ENCODE measurements at places on chromosomes 12 and 14.
A peak's percentile ranks its signal among the peaks of the same experiment; 100 is the strongest.

DNA sequence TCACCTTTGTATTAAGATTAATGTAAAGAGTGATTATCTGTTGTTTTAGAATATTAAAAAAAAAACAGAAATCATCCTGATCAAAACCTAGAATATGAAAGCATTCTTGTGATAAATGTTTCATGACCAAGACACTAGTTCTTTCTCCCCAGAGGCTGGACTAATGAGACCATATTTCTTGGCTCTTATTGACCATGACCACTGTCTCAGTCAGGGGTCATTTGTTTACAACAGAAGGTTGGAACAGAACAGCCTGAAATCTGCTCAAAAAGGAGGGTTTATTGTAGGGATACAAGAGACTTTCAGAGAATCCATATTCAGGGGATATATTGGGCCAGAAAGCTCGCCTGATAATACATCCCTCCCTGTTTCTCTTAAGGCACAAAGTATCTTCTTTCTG lies 87.7 kb downstream of the TMEM30B start:
- DNase-seq = no peak

GRCh38 chr12:54228471-54228870 lies 39.7 kb upstream of the SMUG1 start:
- no peak for DNase-seq

GRCh38 chr12:14612898-14613445 lies 45.3 kb upstream of the PLBD1 start:
- DNase-seq = no peak

GRCh38 chr12:1995205-1995896 lies 8.9 kb downstream of the DCP1B start:
- no peak for DNase-seq

DNA sequence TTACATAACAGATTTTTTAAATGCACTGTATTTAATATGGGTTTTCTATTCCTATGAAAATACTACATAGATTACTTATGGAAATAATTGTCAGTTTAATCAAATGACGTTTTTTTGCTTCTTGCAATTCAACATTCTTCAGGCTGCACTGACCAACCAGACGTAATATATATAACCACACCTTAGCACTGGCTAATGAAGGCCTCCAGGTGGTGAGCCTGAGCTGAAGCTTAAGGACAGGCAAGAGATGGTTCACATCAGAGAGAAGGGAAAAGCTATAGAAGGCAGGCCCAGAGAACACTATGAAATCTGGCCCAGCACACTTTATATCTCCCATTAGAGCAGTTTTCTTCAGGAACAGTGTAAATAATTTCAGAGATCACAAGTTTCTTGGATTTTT lies 2.8 kb upstream of the MDGA2 start:
- no peak for DNase-seq

DNA sequence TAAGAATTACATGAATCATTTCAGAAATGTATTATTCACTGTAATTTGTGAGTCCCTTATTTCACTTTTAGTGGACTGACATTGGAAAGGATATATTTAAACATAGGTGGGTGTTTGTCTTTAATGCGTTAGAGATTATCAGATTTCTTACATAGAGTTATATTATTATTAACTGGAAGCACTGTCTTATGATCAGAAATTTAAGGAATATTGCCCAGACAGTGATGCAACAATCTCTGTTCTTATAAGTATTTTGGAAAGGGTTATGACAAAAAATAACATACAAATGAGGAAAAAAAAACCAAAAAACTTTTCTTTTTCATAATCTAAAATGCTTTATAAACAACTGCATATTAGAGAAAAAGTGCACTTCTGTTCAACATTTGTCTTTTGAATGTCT lies 836.6 kb downstream of the SLC6A15 start:
- DNase-seq = no peak

GRCh38 chr14:89336338-89336737 lies 80.7 kb downstream of the FOXN3 start:
- no peak for DNase-seq

GRCh38 chr14:99378782-99379214 lies 101.9 kb downstream of the SETD3 start:
- no peak for DNase-seq

DNA sequence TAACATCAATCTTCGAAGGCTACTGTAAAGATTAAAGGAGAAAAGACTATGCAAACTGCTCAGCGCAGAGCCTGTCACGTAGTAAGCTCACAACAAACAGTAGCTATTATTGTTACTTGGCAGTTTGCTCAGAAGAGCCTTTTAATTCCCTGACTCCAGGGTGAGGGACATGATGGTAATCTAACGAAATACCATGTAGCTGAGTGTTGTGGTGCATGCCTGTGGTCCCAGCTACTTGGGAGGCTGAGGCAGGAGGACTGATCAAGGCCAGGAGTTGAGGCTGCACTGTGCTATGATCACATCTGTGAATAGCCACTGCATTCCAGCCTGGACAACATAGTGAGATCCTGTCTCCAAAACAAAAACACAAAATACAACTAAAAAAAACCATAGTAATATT lies 22.8 kb downstream of the HEBP1 start:
- DNase-seq = no peak

GRCh38 chr12:30594509-30594908 lies 101.2 kb downstream of the IPO8 start:
- DNase-seq = no peak

DNA sequence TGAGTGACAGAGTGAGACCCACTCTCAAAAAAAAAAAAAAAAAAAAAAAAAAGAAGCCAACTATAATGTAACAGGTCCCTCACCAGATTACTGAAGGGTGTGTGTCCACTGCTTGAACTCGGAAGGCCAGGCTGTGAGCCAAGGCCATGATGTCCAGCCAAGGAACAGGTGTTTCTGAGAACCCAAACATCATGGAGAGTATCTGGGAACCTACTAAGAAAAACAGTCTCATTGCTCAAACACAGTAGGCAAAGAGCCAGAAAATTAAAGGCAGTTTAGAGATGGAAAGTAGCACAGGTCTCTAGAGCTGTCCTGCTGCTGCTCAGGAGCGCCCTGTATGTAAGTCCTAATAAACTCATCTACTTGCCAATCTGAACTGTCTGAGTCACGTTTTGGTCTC lies 12.5 kb upstream of the MAP4K5 start:
- no peak for DNase-seq

DNA sequence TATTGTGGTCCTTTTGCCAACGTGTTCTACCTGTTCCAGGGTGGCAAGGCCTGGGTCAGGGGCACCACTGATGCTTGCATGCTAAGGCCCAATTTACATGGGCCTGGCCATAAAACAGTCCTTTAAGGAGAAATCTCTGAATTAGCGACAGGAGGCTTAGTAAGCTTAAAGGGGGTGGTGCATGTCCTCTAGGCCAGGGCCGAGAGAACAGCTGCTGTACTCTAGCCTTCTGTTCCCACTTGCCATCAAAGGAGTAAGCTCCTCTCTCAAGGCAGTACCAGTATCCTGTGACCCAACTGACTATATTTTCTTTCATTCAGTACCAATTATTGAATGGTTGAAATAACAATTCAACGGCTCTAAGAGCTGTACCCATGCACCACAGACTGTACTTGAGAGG lies 67.7 kb upstream of the ZDHHC17 start:
- no peak for DNase-seq

DNA sequence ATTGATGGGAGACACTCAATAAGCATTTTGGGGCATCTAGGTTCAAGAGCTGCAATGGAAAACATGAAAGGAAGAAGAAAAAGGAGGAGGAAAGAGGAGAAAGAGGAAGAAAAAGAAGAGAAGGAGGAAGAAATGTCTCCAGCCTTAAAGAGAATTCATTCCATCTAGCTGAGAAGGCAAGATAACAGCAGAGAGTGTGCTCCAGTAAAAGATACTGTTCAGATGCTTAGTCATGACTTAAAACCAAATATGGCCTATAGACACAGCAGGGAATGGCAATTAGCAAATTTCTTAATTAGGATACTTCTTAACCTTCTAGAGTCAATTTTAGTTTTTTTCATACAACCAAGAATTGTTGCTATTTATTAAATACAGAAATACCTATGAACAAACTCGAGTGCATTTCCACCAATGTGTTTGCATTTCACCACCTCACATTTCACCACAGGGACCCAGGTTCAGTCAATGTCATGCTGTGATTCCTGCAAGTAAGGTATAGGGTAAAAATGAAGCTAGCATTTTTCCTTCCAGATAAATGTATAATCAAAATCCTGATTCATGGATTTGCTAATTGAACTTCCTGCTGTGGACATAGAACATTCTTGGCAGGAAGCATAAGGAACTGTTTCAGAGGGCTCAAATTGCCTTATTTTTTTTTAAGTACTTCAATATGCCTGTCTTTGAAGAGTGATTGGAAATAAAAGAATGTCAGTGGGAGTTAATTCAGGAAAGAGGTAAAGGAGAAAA lies 177.8 kb downstream of the RPS29 start:
- DNase-seq = no peak

DNA sequence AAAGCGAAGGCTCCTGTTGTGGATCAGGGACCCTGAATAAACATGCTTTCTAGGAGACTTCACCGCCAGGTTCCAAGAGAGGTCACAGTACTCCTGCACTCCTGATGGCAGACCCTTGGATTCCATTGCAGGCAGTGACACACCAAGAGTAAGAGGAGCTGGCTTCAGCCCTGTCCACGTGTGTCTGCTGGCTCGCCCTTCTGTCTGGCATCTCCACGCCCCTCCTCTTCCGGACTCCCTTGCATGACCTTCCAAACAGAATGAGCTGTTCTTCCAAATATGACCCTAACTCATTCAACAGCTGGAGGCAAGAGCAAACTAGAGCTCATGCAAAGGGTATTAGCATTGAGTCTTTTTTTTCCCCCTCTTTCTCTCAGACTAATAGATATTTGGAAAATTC lies 233.0 kb upstream of the PLEKHG7 start:
- no peak for DNase-seq

DNA sequence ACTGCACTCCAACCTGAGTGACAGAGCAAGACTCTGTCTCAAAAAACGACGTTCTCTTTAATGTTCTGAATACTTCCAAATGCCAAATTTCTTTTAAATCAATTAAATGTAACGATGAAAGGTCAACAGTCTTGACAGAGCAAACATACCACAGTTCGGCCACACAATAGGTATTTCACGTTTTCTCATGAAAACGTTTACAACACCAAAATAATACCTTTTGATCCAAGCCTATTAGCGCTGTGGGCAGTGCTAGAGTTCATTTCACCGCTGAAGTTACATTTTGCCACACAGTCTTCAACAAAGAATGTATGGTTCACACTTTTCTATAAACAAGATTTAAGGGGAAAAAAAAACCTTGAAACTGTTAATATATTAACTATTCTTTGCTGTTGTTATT lies 122.1 kb downstream of the MED13L start:
- no peak for DNase-seq

DNA sequence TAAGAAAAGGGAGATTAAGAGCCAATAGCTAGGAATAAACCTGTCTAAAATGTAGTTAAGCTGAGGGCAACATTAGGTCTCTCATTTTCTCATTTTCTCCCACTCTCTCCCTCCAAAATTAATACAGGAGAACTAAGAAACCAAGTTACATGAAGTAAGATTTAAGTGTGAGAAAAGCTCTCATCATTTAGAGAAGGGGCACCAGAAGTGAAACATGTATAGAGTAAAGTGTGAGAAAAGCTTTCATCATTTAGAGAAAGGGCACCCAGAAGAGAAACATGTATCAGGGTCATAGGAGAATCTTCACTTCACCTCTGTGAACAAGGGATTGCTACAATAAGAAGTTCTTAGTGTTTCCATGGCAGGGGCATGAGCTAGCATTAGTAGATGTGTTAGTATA lies 132.4 kb upstream of the CNTN1 start:
- DNase-seq = no peak

DNA sequence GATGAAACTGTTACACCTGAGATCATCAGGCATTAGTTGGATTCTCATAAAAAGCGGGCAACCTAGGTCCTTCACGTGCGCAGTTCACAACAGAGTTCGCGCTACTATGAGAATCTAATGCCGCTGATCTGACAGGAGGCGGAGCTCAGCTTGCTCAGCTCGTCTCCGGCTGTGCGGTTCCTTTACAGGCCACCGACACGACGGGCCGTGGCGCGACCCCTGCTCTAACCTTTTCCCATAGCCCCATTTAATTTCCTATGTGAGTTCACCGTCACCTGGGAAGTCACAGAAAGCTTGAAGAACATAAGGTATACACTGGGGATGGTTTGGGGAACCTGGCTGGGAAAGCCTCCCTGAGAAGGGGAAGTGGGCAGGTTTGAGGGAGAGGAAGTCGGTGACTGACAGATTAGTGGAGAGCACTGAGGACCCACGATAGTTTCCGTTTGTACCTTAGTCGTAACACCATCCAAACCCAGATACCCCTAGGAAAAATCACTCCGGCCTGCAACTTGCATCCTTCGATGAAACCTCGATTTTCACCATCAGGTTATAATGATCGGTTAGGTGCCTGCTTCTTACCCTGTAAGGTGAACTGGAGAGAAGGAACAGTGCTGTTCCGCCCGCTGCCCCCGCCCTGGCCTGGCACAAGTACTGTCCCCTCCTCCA lies 2.8 kb upstream of the AAAS start:
- peak; percentile 46 for DNase-seq

DNA sequence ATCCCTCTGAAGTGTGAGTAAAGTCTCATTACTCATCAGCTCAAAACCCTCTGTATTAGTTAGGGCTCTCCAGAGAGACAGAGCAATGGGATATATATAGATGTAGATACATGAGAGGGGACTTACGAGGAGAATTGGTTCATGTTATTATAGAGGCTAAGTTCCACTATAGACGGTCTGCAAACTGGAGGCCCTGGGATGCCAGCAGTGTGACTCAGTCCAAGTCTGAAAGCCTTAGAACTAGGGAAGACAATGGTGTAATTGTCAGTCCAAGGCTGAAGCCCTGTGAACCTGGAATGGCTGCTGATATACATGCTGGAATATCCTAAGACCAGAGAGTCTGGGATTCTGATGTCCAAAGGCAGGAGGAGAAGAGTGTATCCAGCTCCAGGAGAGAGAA lies 57.3 kb upstream of the CEP83 start:
- DNase-seq = no peak

GRCh38 chr14:59424341-59425071 lies 40.7 kb downstream of the GPR135 start:
- DNase-seq = no peak

DNA sequence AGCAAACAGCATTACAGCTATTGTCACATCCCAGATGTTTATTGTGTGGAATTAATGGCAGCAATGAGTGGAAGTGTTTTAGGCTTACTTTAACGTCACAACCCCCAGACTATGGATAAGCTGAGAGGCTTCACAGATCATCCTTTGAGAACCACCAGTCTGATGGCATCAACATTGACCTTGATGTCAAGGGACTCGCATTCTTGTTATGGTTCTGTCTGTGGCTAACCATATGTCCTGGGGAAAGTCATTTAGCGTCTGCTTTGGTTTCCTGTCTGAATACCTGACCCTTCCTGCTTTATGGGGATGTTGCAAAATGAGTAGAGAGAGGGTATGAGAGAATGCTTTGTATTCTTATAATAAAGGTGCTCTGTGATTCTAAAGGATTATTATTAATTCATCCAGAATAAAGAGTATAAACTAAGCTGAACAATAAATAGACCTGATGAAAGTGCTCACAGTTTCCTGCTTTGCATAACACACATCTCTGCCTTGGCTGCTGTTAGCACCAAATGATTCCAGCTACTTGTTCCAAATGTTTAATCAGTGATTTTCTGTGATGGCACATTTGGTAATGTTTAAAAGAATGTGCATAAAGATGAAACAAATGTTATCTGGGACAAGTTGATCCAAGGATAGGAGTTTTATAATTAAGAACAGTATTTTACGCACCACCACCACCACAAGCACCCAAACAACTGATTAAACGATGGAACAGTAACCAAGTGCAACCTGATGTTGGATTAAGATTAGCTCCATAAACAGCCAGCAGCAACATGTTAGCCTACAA lies 116.9 kb upstream of the LRIG3 start:
- no peak for DNase-seq

Measured in stimulated activated CD4-positive, alpha-beta T cell treated with anti-CD3 and anti-CD28 coated beads, Interleukin-2, amount 100 ng/mL, for 48 hours (primary cell).